ENCODE measurements at places on chromosomes 5 and 9.

DNA sequence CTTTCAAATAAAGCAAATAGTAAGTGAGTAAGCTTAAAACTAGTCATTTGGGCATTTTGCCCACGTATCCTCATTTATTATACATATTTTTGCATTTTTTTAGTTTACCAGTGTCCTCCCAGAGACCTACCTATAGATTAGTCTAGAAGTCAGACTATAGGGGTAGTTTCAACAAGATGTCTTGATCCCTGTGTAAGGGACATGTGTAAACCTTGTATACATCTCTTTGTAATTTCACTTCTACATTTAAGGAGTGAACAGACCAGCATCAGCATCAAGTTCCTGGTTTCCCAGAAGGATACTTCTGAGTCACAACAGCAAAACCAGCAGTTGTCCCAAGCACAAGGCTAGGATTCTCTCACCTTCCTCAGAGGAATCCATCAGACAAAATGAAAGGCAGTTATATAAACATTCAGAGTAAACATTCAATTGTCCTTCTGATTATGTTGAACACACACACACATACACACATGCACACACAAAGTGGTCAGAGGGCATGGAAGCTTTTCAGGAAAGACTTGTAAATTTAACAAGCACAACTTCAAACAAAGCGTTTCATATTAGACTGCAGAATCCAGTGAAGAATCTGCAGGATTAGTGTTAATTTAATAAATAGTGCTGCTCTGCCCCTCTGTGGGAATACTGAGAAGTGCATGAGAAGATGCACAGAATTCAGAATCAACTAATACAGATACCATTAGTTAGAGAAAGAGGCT lies 55.4 kb downstream of the HINT1 start:
- DNase-seq, result no peak

GRCh38 chr9:120152295-120152694 lies 427.7 kb downstream of the CDK5RAP2 start:
- DNase-seq, result peak; percentile 61

- DNase-seq, result no peak
Observed at GRCh38 chr9:19171271-19171670, 44.0 kb upstream of the PLIN2 start.

DNA sequence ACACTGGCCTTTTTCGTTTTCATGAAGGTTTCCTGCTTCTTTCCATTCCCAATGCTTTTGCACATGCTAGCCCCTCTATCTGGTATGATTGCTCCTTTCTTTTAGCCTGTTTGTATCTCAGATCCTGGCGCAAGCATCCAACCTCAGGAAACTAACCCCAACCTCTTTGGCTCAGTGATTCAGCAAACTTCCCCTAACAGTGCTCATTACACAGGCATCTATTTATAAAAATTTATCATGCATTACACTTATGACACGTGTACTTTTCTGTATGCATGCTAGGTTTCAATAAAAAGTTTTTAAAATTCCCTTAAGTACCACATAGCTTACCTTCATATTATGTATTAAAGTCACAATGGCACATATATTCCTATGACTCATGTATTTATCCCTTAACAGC lies 218.9 kb downstream of the EPB41L4A start:
- DNase-seq, result no peak

GRCh38 chr5:176521699-176522263 lies 15.4 kb downstream of the RNF44 start:
- no peak for DNase-seq

- DNase-seq, result no peak
Observed at GRCh38 chr5:84239494-84239893, 145.2 kb downstream of the EDIL3 start.

DNA sequence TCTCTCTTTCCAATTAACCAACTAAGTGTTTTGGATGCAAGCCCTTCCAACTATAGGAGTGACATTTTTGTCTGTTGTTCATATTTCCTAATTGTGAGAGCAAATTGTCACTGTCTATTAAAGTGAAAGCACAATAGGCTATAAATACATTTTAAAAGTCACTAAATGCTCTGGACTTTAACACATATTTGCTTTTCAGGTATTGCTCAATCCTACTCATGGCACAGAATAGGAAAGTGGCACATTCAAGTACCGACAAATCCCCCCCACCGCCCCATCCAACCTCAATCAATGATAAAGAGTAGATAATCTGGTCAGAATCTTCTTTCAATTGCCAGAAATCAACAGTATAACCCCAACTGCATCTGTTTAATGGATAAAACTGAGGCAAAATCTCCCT lies 419.8 kb downstream of the PLK2 start:
- no peak for DNase-seq

GRCh38 chr5:138354926-138355378 lies 2.5 kb downstream of the KDM3B start:
- no peak for DNase-seq

DNA sequence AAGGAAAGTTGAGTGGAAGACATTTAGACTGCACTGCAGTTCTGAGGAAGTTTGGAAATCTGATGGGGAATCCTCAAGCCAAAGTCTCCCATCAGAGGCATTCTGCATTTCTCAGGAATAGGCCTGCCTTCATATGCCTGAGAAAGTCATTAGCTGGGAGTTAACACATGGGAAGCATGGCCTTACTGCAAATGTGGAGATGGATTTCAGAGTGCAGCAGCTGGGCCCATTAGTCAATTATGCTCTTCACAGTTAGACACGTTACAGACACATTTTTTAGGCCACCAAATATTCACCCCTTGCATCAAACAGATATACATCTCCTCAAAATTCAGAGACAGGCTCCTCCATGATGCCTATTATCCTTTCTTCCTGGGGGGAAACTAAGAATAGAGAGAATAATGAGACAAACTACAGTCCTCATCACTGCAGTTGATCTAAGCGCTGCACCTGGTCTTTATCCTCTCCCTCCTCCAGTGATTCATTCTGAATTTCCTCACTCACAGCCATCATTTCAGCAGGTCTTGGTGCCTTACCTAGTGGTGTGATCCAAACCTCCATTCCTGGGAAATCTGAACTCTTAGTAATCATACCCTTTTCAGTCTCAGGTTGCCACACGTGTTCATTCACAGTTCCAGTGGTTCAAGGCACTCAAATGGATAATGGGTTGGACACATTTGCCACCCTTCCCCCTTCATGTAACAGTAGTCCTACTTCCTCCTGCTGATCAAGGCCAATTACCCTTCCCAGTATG lies 47.9 kb upstream of the PPP2CA start:
- no peak for DNase-seq

DNA sequence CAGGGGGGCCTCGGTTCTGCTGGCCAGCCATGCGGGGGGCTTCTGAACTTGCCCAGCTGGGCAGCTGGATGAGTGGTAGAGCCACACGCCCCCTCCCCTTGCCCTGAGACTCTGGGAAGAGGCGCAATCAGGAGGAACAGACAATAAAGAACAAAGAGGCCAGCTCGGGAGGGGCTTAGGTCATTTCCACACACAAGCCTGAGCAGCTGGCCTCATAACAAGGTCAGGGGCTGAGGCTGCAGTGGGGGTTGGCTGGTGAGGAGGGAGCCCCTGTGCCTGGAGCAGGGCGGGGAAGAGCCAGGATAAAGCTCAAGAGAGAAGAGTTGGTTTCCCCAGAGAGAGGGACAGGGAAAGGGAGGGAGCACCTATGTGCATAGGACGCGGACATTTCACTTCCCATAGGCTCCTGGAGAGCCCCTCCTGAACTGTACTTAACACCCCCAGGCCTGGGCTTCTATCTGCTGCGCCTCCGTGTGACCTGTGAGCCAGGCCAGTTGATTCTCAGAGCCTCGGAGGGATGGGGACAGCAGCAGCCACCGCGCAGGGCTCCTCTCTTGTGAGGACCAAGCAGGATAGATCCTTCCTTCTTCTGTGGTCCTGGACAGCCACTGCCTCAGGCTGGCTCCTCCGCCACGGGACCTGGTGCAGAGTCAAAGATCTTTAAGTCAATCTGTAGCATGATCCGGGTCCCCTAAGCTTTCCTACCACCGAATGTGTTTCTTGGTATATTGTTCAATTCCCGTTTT lies 75.3 kb upstream of the GGTA1 start:
- no peak for DNase-seq

- DNase-seq, result no peak
Observed at GRCh38 chr9:7879551-7880245, 80.1 kb upstream of the DMAC1 start.

- DNase-seq, result no peak
Observed at GRCh38 chr5:142357469-142358090, 32.8 kb upstream of the SPRY4 start.

DNA sequence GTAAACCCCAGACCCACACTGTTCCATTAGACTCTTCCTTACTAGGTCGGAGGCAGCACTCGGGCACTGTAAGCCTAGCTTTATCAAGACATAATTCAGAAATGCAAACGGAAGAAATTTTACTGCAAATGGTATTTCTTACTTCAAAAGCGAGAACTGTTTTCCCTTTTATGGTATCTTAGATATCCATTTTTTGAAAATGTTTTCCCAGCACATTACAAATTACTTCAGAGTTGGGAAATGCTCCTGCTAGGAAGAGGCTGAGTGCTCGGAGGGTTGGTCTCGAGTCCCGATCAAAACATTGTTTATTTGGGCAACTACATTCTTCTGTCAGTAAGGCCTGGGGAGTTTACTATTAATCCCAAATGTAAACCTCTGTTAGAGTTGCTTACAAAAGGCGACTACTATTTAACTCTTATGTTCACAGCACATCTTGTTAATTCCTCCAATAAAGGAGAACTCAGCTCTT lies 332.9 kb downstream of the CWC27 start:
- no peak for DNase-seq

DNA sequence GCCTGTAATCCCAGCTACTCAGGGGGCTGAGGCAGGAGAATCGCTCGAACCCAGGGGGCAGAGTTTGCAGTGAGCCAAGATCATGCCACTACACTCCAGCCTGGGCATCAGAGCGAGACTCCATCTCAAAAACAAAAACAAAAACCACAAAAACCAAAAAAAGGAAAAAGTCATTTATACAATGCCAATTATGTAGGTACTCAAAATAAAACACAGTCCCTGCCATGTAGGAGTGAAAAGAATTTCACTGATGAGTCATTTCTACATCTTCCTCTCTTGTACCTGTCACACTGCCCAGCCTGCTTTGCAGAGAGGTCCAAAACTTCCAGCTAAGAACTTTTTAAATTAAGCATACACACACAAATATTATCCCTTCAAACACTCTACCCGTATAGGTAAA lies 215.8 kb downstream of the EPB41L4A start:
- DNase-seq, result no peak

- no peak for DNase-seq
Observed at GRCh38 chr9:126128494-126129142, 198.0 kb upstream of the MVB12B start.

DNA sequence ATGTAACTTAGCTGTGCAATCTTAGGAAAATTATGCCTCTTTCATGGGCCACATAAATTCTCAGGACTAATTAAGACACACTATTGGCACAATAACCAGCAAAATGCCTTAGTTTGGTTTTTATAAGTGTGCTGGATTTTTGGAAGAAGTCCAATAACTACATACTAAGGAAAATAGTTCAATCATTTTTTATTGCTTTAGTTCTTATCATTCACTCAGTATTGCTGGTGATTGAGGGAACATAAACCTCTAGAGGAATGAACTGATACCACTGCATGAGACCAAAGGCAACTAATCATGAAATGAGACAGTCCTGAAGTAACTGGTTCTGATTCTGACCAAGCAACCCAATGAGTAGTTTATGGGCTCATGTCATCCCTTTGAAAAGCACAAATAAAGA lies 571.5 kb downstream of the PDE4D start:
- DNase-seq, result no peak

GRCh38 chr9:7234144-7234543 lies 476.4 kb downstream of the KDM4C start:
- no peak for DNase-seq

- no peak for DNase-seq
Observed at GRCh38 chr9:91655215-91655614, 231.6 kb upstream of the NFIL3 start.

DNA sequence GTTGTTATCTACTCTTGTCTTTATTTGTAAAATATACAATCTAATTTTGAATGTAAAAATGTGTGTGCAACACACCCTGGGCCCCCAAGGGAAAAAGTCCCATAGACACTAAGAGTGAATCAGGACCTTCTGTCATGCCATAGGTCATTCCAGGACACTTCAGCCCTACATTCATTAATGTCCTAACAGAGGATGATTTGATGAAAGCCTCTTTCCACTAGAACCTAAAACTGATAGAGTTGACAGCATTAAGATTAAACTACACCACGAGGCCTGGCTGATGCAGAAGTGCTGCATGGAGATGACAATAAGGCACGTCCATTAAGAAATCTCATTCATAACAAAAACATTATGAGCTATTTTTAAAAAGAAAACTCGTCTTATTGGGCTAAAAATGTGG lies 46.2 kb downstream of the FRMD3 start:
- no peak for DNase-seq

DNA sequence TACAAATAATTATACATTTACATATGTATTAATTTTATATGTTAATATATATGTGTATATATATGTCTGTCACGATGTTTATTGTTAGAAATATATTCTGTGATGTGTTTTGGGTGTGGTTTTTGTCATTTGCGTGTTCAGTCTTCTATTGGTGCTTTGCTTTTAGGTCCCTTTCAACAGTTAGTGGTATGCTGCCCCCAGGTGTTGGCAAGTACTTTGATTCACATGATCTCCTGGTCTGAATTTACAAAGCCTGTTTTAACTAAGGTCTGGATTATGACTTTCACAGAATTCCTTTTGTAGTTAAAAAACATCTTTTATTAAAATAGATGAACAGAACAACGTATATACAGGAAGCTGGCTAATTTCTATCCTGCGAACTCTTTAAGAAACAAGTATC lies 271.5 kb downstream of the CCDC171 start:
- DNase-seq, result no peak

- DNase-seq, result no peak
Observed at GRCh38 chr9:129094387-129095169, 13.7 kb downstream of the DOLPP1 start.

- DNase-seq, result no peak
Observed at GRCh38 chr5:137792303-137792702, 38.1 kb upstream of the HNRNPA0 start.

DNA sequence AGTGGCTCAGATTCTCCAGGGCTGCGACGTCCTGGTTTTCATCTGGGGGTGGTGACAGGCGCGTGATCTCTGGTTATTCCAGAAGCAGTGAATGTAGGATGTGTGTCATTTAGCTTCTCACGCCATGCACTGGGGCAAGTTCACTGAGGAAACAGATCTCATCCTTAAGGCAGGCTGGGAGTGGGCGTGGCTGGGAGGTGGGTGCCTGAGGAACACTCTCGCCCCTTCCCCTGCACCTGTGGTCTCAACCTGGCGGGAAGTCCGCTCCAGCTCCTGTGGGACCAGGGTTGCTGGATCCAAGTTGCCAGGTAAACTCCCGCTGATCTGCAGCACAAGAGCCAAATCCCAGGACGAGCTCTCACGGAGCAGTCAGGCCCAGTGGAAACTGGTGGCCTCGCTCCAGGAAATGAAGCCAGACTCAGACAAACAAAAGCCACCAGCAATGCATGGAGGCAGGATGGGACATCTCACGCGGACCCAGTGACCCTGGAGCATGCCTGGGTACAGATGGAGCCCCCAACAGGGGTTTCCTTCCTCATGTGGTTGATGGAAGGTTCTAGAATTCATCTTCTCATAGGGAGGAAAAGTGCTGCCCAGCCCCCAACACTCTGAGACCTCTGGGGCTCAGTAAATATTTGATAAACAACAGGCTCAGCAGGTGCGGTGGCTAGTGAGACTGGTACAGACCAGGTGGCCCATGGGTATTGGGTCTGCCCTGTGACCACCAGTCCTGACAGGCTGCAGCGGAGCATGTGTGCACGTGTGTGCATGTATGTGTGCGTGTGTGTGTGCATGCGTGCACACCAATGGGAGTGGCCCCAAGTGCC lies 16.3 kb upstream of the SLC12A7 start:
- DNase-seq, result peak; percentile 42

- no peak for DNase-seq
Observed at GRCh38 chr5:181243018-181243563, 615 bp downstream of the RACK1 start.

GRCh38 chr5:143002459-143003327 lies 232.5 kb downstream of the ARHGAP26 start:
- no peak for DNase-seq
